ENCODE measurements at places on chromosomes 7 and 10.

DNA sequence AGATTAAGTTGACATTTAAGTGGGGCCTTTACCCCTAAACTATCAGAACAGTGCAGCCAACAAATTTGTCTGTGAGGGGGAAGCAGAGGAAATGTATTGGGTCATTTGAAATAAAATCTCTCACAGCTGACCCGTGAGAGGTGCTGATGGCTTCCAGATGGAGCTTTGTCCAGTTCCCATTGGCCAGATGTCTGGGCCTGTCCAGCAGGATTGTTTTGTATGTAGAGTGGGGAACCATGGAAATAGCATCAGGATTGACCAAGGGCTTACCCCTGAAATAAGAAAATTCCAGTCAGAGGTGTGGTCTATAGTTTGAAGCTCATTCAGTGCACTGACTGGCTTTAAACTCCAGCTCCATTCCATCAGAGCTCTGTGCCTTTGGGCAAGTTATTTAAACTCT, 50.6 kb downstream of the INHBA start:
- DNase-seq, result no peak

DNA sequence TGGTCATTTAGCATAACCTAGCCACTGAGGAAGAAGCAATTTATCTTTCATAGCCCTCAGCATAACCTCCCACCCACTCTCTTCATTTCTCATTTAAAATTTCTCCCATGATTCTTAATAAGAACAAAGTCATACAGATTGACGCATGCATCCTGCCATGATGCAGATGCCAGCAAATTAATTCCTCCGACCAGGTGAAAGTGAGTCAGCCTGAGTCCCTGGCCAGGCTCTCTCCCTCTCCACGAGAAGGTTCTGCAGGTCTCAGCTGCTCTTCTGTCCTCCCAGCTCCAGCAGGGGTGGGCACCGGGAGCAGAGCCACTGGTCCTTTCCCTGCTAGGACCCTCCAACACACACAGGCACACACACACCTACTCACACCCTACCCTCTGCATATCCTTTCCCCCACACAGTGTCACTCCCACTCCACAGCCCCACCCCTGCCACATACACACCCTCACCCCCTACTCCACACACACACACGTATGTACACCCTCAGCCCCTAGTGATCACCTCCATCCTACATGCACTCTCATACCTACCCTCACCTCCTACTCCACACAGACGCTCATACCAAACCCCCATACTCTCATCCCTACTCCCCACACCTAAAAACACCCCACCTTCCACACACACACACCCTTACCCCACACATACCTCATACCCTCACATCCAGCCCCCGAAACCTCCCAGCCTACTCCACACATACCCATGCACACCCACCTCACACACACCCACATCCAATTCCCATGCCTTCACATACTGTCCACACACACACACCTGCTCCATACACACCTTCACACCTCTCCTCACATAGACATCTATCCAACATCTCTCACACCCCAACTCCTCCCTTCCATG, 78.0 kb downstream of the FAM13C start:
- no peak for DNase-seq

DNA sequence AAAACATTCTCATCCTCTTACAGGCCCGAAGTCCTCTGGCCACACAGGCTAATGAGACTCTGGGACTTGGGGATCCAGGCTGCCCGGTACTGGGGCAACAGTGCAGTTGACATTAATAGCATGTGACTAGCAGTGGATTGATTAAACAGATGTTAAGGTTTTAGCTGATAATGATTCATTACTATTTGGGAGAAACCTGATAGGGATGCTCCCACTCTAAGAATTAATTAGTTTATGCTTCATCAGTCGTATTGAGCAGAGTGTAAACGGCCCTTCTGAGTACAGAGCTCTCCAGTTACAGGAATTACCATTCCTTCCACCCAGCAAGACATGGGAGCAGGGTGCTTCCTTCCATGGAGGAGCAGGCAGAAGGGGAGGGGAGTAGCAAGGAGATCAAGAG, 82.7 kb downstream of the RPS24 start:
- DNase-seq, result no peak

DNA sequence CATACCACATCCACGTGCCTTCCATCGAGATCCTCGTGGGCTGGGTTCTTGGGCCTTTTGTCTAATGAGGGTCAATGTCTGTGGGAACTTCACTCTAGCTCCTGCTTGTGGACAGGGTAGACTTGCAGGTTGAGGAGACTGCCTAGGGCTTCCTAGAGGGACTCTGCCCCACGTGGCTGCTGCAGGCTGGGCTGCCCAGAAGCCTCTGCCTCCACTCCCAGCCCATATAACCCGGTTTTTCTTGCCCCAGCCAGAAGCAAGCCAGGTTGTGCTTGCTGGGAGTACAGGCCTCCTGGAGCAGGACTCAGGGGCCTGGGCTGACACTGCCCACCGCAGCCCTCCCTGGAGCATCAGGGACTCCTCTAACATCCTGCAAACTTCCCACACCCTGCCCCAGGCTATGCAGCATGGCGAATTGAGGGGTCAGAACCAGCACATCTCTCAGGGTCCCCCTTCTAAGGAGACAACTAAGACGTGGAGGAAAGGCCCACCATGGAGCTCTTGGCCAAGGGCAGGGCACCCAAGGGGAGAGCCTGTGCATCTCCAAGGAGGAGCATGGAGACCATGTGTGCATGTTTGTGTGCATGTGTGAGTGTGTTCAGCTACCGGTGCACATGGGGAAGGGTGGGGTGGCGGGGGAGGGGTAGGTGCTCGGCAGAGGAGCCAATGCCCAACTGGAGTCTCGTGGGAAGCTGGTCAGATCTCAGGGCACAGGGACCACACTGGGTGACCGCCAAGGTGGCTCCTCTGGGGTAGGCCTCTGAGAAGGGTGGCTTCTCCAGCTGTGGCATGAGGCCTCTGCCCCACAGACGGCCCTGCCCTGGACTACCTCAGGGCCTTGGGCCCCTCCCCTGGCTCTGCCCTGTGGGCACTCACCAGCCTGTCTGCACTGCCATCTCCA, 62.6 kb downstream of the RASGEF1A start:
- DNase-seq, result no peak

- peak; percentile 40 for DNase-seq
These were observed 13.1 kb upstream of the ARPC1A start for GRCh38 chr7:99312316-99313203.

DNA sequence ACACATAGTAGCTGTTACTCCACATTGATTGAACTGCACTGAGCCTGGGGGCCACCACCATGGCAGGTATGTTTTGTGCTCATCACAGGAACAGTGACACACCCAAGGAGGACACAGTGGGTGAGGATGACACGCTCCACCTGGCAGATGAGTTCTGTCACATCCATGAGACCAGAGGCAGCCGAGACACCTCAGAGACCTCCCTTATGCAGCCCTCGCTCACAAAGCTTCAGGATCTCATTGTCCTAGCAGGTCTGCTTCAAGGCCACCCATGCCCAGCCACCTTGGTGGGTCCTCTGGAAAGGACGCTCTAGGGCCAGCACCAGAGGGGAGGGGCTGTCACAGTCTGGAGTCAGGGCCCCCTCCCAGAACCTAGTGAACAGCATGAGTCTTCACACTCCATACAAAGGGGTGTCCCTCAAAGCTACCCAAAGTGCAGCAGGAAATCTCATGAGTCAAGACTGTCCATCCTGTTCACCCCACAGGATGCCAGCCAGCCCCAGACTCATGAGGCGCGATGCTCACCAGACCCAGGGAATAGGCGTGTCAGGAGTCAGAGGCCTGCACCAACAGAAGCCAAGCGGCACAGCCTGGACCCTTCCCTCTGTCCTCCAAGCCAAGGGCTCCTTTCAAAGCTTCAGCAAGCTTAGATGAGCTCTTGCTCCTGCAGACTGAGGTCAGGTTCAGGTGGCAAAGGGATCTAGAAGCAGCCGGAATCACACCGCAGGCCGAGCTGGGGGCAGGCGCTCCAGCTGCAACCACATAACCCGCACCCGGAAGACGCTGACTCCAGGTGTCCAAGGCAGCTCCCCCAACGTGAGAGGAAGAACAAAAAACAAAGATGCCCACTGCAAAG, 9.6 kb downstream of the FAM53B start:
- DNase-seq, result no peak

GRCh38 chr10:78505657-78506056, 472.0 kb downstream of the RPS24 start:
- DNase-seq, result no peak

- peak; percentile 67 for DNase-seq
These were observed 146.4 kb upstream of the LYZL2 start for GRCh38 chr10:30775779-30776591.

- no peak for DNase-seq
These were observed 1.5 kb downstream of the IL15RA start for GRCh38 chr10:5975641-5976473.

GRCh38 chr10:91163869-91164474, 56.5 kb upstream of the PCGF5 start:
- peak; percentile 46 for DNase-seq

DNA sequence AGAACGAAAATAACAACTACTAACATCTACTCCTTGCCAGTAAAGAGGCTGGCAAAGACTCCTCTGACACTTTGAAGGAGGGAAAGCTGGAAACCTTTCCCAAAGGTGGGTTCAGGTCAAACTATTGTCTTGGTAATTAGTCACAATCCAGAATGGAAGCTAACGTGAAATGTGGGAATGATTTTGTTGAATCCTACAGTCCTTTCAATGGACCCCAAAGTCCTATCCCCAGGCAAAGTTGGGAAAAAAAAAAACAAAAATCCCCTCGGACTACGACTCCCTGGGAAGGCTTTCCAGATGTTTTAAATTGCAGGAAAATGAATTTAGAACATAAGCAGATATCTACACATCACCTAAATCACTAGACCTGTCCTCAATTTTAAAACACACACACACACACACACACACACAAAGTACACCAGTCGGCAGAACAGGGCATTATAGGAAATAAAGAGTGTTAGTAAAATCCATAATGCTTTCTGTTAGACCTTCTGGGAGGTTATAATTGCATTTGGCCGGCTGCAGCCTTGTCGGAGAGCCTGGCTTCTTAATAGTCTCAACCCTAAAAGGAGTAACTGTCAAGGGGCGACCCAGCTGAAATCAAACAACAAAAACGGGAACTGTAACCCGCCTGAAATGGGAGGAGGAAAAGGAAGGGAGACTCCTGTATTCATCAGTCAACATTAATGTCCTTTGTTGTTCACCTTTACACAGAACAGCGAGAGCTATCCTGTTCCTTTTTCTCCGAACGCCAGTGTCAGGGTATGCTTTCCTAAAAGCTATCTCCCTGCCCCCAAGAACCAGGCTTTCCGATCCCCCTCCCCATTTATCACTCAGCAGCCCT, 1.5 kb downstream of the DOCK4 start:
- DNase-seq, result no peak

DNA sequence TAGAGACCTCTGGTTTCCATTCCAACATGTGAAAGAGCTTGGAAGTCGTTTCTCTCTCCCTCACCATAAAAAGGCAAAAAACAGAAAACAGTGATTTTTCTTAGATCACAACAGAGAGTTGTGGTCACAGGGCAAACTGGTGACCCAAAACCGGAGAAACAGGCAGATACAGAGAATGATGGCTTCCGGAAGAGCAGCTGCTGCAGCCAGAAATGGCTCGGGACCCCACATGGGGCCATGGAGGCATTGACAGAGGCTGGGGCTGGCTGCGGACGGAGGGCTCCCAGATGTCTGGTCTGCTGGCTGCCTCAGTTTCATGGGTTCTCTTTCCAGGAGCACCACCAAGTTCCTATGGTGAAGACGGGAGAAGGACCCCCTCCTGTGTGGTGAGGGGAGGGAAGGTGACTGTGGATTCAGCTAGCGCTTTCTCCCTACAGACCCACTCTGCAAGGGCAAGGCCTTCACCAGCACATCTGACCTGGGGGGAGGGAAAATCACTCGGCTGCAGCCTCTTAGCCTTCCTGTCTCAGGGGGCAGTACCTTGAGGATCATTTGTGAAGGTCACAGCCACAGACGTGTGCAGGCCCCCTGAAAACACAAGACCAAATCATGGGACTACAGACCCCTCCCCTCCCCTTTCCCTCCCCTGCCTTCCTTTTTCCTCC, 81.4 kb downstream of the WDR37 start:
- no peak for DNase-seq

DNA sequence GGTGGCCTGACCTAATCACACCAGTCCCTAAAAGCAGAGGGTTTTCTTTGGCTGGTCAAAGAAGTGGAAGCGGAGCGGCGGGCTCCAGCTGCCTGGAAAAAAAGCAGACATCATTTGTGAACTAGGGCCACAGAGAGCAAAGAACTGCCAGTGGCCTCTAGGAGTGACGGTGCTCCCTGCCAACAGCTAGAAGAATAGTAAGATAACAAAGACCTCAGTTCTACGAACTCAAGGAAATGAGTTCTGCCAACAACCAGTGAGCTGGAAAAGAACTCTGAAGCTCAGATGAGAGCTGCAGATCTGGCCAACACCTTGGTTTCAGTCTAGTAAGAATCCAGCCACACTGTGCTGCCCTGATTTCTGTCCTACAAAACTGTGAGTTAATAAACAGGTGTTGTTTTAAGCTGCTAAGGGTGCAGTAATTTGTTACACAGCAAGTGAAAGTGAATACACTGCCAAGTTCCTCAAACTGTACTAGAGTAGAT, 178.0 kb downstream of the SRPK2 start:
- no peak for DNase-seq

DNA sequence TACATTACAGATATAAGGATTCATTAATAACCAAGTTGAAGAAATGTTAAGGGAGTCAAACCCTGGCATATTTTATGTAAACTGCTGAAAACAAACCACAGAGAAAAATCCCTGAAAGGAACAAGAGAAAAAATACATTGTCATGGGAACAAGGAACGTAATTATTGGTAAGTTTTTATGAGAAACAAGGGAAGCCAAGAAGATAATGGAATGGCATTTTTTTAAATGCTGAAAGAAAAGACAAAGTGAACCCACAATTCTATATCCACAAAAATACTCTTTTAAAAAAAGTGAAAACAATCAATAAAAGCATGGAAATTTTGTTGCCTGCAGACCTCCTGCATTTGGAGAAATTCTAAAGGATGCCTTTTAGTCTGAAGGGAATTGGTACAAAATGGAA, 136.4 kb downstream of the CD36 start:
- DNase-seq, result no peak

DNA sequence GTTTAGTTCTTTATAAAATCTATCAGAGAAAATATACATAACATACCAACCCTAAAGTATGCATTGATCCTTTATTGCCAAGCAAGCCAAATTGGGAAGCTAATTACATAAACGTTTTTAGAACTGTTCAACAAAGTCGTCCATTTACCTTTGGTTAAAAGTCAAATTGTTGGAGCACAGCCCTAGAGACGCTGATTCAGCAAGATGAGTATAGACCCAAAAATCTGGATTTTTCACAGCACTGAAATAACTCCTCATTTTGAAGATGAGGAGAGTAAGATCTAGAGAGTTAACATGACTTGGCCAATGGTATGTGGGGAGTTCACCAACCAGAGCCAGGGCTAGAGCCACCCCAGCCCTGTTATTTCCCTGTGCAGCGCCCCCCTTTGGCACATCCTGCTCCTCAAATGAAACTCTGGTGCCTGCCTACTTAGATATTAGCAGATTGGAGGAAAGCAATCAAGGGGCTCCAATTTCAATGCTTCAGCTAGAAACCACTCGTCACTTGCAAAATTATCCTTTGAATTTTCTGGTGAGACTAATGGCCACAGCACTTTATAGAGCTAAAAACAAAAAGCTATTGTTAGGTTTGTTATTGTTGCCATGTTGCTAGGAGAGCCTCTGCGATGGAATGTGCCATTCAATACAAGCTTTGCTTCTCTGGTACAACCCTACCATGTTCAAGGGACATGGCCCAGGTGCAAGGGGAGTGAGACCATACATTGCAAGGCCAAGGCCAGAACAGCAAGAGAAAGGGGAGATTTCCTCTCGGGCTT, 132.6 kb upstream of the ZEB1 start:
- peak; percentile 19 for DNase-seq

GRCh38 chr10:69497231-69497561, 45.9 kb downstream of the TSPAN15 start:
- DNase-seq, result no peak

GRCh38 chr7:43568529-43568928, 14.4 kb upstream of the STK17A start:
- DNase-seq, result peak; percentile 70
